ENCODE measurements at places on chromosomes 3 and 15. TPM values are rescaled to one million over a fixed set of nuclear protein-coding genes. Genes with fewer than 3 reads are reported as not detected.

The THSD4 gene
- total RNA-seq = 85.3 TPM

The RETNLB gene
- total RNA-seq = not detected

The ALG1L2 gene
- total RNA-seq = not detected

The ITIH4 gene
- 1.2 TPM for total RNA-seq

The UROC1 gene
- not detected for total RNA-seq

The TSC22D2 gene
- 18.1 TPM for total RNA-seq

The NLGN1 gene
- total RNA-seq = 1.3 TPM

The CCDC54 gene
- not detected for total RNA-seq

The PAQR9 gene
- total RNA-seq = 23.0 TPM

The HDC gene
- total RNA-seq = not detected

The OR5K2 gene
- total RNA-seq = not detected

GRCh38 chr3:9908286-9908685 lies 5.6 kb downstream of the IL17RE start:
- DNase-seq = no peak

GRCh38 chr3:168883145-168883544 lies 780.4 kb downstream of the MECOM start:
- DNase-seq = no peak

DNA sequence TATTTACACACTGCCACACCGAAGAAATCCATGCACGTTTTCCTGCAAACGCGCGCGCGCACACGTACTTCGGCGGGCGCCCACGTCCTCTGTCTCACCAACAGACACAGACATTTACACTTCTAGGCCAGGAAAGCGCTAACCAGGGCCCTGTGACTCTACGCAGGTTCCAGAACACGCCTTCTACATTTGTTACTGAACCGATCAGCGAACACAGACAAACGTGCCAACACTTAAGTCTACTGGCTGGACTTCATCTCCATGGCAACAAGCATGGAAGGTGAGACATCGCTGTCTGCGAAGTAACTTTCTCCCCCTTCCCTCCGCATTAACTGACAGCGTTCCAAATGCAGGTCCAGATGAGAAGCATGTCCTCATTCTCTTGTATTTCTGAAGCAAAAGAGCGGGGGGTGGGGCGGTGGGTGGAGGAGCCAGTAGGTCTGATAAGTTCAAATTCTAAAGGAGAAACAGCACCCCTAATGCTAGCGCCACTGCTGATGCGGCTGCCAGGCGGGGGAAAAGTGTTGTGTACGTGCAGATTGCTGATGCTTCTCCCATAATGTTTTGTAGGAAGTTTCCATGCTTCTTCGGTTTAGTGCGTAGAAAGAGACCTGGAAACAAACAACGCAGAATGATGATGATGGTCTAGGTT lies at the start of gene CTXN2:
CTXN2 (plus strand) TSS at position 92 of the 652 bp plus-strand sequence. CDS start 9,636 bp downstream, outside the sequence.
- DNase-seq = no peak

DNA sequence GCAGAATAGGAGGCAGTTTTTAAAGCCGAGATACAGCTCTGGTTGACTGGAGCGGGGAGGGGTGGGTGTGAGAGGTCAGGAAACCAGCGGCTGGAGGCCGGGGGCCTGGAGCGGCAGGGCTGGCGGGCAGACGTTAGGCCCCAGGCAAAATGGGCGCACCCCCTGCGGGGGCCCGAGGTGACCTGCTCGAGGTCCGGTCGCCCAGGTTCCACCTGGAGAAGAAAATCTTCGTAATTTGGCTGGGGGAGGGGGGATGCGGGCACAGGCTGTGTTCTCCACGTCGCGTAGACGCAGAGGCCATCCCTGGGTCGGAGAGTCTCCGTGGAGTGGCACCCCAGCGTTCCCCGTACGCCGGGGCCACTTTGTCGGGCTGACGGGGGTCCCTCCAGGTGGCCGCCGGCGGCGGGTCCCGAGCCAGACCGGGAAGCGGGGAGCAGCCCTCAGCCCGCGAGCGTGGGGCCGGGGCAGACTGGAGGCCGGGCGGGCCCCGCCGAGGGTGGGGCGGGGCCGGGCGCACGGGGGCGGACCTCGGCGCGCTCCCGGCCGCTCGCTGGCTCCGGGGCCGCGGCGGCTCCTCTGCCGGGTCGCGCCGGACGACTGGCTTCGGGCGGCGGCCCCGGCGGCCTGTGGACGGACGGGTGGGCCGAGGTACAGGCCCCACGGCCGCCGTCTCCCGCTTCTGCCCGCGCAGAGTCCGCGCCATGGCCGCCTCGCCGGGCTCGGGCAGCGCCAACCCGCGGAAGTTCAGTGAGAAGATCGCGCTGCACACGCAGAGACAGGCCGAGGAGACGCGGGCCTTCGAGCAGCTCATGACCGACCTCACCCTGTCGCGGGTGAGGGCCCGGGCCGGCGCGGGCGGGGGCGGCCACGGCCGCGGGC lies at the start of gene CRTC3:
CRTC3 (plus strand) TSS at position 553 of the 879 bp plus-strand sequence; CDS start at position 702, 149 bp downstream.
- no peak for DNase-seq

- DNase-seq = no peak
These were observed 850.0 kb downstream of the DIPK2A start for GRCh38 chr3:144821583-144821982.

DNA sequence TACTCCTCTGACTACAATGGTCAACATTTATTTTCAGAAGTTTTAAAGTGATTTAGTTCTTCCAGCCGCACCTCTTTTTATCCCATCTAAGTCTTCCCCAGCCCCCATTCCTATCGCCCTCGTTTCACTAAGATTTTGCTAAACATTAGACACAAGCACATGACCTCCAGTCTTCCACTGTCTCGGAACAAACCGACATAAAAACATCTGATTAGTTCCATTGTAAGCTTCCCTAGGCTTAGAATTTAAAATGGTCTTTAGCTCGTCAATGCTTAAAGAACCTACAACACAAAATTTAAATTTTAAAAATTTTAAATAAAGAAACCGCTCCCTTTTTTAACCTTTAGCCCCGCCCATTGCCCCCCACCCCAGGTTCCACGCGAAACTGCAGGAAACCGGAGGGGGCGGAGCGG lies 284 bp upstream of the TSC22D2 start:
- DNase-seq = no peak

DNA sequence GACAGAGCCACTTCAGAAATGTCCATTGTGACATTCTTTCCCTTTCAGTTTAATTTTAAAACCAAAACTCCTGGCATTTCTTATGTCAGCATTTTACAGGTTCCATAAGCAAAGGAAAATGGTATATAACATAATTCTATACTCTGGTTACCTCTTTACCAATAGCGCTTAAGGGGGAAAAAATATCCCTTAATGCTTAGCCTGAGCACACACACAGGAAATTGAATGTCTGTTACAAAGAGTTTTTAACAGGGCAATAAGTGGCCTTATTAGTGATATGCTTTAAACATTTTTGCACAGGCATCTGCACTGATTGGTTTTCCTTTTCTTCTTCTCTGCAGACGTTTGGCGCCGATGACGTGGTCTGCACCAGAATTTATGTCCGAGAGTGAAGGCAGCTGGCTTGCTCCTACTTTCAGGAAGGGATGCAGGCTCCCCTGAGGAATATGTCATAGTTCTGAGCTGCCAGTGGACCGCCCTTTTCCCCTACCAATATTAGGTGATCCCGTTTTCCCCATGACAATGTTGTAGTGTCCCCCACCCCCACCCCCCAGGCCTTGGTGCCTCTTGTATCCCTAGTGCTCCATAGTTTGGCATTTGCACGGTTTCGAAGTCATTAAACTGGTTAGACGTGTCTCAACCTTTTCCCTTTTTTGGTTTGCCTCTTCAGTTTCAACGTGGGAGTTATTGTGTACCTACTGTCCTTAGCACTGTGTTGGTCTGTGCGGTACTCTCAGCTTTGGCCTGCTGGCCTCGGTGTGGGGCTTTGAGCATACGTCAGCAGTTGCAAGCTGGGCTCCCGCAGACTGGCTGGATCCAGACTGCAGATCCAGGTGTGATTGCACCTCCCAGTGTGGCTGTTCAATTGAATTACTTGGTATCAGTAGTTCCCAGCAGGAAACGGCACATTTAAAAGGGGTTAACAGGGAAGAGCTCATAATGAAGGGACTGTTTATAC lies 7.7 kb downstream of the CRABP1 start:
- no peak for DNase-seq

- no peak for DNase-seq
These were observed 310.4 kb downstream of the ERC2 start for GRCh38 chr3:56157693-56158362.

DNA sequence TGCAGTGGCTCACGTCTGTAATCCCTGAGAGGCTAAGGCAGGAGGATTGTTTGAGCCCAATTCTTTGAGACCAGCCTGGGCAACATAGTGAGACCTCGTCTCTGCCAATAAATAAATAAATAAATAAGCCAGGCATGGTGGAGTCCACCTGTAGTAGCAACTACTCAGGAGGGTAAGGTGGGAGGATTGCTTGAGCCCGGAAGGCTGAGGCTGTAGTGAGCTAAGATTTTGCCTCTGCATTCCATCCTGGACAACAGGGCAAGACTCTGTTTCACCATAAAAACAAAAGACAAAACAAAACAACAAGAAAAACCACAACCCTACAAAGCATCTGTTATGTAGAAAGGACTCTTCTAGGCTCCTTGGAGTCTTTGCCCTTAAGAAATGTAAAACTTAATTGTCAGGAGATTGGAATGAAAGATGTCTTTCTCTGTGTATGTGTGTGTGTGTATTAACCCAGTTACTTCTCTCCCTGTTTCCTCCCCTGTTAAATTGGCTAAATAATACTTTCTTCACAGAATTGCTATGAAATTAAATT lies 9.5 kb downstream of the NECTIN3 start:
- no peak for DNase-seq

GRCh38 chr15:74595271-74595670 lies 20.4 kb upstream of the CLK3 start:
- no peak for DNase-seq

- no peak for DNase-seq
These were observed 56.4 kb upstream of the POU1F1 start for GRCh38 chr3:87332789-87333188.

- no peak for DNase-seq
These were observed 56.3 kb downstream of the SOX14 start for GRCh38 chr3:137820366-137820765.

GRCh38 chr15:58854593-58854992 lies 78.9 kb downstream of the SLTM start:
- no peak for DNase-seq

DNA sequence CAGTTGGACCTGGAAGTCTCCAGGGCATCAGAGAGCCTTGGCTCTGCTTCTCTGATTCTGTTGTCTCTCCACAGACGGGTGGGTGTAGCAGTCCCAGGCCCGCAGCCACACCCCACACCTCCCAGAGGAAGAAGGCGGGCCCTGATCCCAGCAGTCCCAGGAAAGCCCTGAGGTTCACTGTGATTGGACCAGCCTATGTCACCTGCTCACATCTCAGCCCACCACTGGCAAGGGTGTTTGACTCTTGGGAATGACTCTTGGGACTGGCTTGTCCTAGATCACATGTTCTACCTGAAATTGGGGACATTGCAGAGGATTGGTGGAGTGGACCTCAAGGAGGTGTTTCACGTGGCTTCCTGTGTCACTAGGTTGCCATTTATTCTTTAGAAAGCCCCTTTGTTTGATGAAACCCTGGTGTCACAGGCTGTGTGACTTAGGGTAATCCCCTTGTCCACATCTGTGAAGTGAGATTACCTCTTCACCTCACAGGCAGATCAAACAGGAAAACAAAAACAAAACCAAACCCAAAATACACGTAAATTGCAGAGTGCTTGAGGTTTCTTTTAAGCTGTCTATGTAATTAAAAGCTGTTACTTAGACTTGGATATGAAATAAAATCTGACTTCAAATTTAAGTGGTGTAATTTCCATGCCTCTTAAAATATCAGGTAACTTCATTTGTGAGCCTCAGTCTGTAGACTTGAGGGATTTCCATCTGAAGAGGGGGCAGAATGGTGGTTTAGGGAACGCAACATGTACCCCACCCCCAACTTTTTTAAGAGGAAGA lies 26.7 kb downstream of the FLNB start:
- no peak for DNase-seq

DNA sequence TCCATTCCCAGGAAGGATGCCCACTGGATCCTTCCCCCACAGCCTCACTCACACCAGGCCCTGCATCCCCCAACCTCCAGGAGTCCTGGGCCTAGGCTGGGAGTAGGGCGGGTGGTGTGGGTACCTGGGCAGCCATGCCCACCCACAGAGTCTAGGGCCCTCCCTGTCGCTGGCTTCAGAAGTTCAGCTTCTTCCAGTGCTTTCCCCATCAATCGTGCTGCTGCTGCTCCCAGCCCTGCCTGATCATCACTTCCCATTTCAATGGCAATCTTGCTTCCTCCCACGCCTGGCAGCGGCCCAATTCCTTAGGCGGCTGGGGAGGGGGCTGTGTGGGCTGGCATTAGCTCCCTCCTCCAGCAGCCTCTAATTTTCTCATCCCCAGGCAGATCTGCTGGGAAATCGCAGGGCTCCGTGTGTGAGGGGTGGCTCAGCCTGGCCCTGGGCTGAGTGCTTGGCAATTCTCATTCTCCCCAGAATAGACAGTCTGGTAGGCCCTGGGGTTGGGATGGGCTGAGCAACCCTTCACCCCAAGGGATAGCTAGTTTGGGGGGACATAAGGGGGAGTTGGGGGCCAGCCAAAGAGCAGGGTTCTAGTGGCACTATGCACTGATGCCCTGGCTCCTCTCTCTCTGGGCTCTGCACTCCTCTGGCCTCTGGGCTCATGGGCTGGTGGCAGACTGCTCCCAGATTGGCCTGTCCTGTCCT lies 66.4 kb downstream of the SCN5A start:
- DNase-seq = peak; percentile 44

DNA sequence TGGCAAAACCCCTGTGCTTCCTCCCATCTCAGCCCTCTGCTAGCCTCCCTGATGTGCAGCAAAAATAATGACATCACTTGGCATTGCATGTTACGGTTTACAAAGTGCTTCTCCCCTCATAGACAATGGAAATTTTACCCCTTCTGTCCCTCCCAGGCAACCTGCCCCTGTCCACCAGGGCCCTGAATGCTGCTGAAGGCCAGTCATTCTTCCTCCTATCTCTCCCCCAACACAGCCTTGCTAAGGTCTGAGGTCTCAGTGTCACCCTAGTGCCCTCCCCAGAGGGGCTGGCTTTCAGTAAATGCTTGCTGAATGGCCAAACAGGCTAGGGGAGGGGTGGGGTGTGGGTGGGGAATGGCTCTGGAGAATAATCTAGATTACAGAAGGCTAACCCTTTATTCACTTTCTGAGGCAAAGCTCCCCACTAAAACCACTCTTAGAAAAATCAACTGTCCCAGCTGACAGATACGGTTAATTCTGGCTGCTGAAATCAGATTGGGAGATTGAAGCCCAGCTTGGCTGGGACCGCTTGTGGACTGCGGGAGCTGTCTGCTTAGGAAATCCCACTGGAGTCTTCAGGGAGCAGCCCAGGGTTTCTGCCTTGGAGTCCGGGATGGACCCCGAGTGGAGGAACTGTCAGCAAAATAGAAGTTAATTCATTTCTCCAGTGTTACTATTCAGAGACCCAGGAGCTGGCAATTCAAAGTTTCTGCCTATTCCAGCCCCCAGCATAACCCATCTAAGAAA lies 22.9 kb downstream of the ANP32A start:
- DNase-seq = no peak

Measured in right atrium auricular region (tissue), 2 donors.